Right kidney (tissue), 9 donors: ENCODE measurements at places on chromosomes 7 and 10.

GRCh38 chr10:99658622-99659030 lies 683 bp upstream of the ENTPD7 start:
- DNase-seq: no peak

GRCh38 chr7:46854958-46855473 lies 726.9 kb downstream of the TNS3 start:
- no peak for DNase-seq

DNA sequence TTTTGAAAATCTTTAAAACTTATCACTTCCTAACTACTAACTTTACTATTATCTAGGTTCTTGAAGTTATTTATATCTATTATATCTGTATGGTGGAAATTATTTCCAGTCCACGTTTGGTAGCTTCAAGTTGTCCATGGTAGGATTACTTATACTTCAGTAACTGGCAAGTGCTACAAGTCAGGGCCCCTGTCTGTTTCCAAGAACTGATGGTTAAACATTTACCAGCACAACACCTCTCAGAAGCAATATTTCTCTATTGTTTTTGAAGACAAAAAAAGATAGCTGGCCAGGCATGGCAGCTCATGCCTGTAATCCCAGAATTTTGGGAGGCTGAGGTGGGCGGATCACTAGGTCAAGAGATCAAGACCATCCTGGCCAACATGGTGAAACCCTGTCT lies 240.4 kb upstream of the RHOBTB1 start:
- DNase-seq: no peak

DNA sequence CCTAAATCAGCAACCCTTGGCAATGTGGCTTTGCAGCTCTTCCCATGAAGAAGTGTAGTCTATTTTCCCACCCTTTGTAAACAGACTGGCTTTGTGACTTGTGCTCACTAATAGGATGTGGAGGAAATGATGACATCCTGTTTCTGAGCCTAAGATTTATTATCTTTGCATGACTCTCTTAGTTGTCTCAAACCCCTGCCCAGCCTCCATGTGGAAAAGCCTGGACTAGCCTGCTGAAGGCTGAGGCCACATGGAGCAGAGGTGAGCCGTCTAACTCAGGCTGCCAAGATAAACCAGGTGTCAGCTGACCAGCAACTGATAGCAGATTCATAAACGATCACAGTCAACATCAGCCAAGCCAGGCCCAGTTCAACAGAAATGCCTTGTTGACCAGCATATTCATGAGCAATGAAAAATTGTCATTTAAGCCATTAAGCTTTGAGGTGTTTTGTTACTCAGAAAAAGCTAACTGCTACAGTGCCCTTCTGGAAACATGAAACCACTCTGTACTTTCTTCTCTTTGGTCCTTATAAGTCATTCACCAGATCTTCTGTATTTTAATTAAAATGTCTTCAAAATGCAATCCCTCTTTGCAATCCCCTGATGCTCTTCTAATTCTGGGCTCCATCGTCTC lies 586.3 kb upstream of the ANKRD30A start:
- DNase-seq: peak; percentile 2

- DNase-seq: no peak
Measured at GRCh38 chr10:93083743-93084539, 10.2 kb downstream of the CYP26A1 start.

GRCh38 chr10:26217396-26218086 lies 967 bp downstream of the GAD2 start:
- DNase-seq: peak; percentile 76

- peak; percentile 35 for DNase-seq
Measured at GRCh38 chr10:131750171-131750895, 150.5 kb upstream of the PPP2R2D start.

DNA sequence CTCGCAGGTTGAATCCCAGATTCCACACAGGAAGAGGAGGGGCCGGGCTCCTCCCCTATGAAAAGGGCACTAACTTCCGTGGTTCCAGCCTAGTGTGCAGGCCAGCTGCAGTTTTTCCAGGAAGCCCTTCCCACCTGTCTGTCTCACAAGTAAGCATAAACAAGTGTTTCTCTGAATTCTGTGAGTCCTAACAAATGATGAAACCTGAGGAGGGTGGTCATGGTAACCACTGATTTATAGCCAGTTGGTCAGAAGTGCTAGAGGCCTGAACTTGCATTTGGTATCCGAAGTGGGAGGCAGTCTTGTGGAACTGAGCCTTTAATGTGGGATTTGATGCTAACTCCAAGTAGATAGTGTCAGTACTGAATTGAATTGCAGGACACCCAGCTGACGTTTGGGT lies 54.7 kb upstream of the STEAP4 start:
- DNase-seq: no peak

- no peak for DNase-seq
Measured at GRCh38 chr7:78400038-78400437, 601.5 kb downstream of the PHTF2 start.

GRCh38 chr10:119360181-119360921 lies 153.0 kb downstream of the GRK5 start:
- DNase-seq: no peak

DNA sequence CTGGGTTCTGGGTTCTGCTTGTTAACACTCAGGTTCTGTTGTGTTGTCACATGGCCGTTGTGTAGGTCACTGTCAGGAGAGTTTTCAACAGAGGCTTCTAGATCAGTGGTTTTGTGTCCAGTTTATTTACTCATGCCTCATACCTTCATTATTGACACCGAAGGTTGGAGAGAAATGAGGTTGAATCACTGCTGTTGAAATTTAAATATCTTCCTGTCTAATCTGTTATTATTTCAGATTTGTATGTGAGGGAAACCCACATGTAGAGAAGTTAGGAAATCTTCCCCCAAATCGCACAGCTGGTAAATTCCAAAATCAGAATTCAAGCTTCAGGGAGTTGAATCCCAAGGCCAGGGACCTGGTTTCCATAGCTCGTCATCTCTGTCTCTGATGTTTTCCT lies 28.3 kb upstream of the KLF6 start:
- no peak for DNase-seq

DNA sequence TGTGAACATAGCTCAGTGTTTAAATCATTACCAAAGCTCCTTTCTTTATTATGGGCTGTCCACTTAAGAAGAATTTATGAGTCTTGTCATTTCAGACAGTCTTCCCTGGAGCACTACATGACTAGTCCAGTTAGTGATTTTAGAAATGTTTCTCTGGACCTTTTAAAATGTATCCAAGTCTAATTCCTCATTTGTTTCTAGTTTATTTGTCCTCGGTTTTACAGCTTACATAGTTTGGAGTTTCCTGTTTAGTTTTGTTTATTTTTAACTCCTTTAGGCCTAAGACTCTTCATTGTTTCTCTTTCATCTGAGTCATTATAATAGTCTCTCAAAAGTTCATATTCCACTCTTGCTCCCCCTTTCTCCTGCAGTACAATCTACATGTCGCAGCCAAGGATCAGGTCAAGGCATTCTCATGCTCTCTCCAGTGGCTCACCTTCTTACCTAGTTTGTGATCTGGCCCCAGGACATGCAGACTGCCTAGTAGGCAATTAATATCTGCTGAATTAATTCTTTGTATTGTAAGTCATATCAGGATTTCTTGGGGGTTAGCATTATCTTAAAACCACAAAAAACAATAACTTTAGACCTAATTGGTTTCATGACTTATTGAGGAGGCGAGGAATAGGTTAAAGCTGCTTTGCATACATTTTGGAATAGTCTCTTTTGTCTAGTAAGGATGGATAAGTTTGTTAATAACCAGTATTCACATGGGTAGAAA lies 93.8 kb downstream of the MAPK8 start:
- no peak for DNase-seq

GRCh38 chr7:2861509-2861908 lies 17.4 kb upstream of the GNA12 start:
- DNase-seq: no peak

DNA sequence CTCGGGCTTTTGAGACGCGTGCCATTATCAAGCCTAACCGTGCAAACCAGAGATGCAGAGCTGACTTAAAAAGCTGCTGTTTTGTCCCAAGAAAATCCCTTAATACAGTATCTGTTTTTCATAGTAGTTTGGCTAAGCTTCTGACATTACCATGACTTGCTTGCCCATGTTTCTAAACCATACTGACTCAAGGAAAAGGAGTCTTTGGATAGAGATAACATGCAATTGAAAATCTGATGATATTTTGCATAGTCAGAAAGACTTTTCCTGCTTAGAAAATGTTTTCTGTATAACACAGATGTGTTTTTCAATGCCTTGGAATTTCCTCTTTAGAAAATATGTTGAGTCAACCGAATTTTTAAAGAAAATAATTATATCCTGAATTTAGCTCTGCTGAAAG lies 21.5 kb upstream of the AKR1E2 start:
- no peak for DNase-seq

- no peak for DNase-seq
Measured at GRCh38 chr7:87021285-87021684, 38.2 kb downstream of the ELAPOR2 start.
